ENCODE measurements at places on chromosomes 13 and 19. TPM values are rescaled to one million over a fixed set of nuclear protein-coding genes. Genes with fewer than 3 reads are reported as not detected.
A peak's percentile ranks its signal among the peaks of the same experiment; 100 is the strongest.

Gene DOCK6
- 44.1 TPM for total RNA-seq

DNA sequence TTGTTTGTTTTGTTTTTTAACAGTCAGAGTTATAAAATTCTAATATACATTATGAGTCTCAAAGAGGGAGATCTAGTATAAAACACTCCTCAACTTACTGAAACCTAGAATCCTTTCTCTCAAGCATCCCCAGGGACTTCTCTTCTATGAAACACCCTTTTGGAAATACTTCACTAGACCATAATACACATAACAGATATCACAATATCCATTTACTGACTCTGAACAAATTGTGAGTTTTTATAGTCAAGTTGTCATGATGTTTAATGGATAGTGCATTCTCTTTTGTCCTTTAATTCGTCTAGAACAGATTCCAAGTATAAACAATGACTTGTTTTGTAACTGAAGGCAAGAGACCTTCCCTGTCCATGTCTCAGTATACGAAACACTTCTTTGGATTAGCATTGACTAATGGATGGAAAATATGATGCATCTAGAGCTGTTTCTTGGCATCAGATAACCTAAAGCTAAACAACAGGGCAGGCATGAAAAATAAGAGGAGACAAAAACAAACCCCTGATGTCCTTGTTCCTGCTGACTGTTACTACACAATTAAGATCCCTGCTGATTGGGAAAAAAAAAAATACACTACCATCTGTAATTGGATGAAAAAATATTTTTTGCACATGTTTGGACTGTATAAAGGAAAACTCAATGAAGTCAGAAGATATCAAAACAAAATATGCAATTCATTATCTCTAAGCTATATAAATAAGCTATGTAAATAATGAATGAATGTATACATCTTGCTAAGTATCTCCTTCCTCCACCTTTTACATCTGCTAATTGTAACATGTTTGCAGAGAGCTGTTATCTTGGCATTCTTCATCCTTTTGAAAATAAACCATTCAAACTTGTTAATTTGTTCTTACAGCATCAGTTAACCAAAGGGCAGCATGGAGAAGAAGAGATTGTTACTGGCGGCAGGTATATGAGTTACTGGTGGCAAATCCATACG lies 214.2 kb downstream of the LACC1 start:
- no peak overlapping the region for H3K4me3 ChIP-seq
- no peaks in the 10 kb centered on the region for H3K4me1 ChIP-seq
- no peak for DNase-seq
- H3K27ac ChIP-seq, result no peak overlapping the region
- no peaks in the 10 kb centered on the region for H3K36me3 ChIP-seq
- no peaks in the 10 kb centered on the region for H3K27me3 ChIP-seq

GRCh38 chr19:8208922-8209461 lies at the start of gene CERS4:
Gene CERS4, plus strand, starts transcription at chr19:8209370. Its CDS starts 41,707 bp downstream, at chr19:8251077.
- peaks cover 21% of the 10 kb centered on the region for H3K4me1 ChIP-seq
- peak within 1 kb of the TSS; percentile 93 for H3K4me3 ChIP-seq
- no peaks in the 10 kb centered on the region for H3K36me3 ChIP-seq
- peak; percentile 64 for DNase-seq
- no peaks in the 10 kb centered on the region for H3K27me3 ChIP-seq

GRCh38 chr13:90428522-90429210 lies 918.8 kb upstream of the MIR17HG start:
- H3K36me3 ChIP-seq, result no peaks in the 10 kb centered on the region
- no peaks in the 10 kb centered on the region for H3K27me3 ChIP-seq
- no peak overlapping the region for H3K27ac ChIP-seq
- no peaks in the 10 kb centered on the region for H3K4me1 ChIP-seq
- no peak for DNase-seq

Data from H1 (cell line).